Kidney capillary endothelial cell (primary cell): ENCODE measurements at places on chromosomes 7 and 10.

GRCh38 chr7:94907811-94908322 lies 473 bp downstream of the PPP1R9A start:
- DNase-seq, result no peak

GRCh38 chr7:33432821-33433220 lies 303.5 kb downstream of the BBS9 start:
- DNase-seq, result peak; percentile 30

DNA sequence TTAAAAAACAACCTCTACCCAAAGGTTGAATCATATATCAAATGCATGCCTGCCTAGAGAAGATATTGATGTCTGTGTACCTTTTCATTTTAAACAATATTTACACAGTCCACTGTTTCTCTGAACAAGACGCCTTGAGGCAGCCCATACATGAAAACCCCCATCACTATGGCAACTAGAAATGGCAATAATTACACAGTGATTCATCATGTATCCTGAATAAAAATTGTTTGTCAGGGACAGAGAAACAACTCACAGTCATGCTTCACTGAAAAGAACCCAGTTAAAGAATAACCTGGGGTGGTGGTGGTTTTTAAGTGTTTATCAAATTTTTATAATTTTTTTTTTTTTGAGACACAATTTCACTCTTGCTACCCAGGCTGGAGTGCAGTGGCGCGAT lies 19.7 kb downstream of the DNAJC12 start:
- peak; percentile 32 for DNase-seq

GRCh38 chr7:19762631-19763030 lies 10.8 kb downstream of the TMEM196 start:
- DNase-seq, result no peak

DNA sequence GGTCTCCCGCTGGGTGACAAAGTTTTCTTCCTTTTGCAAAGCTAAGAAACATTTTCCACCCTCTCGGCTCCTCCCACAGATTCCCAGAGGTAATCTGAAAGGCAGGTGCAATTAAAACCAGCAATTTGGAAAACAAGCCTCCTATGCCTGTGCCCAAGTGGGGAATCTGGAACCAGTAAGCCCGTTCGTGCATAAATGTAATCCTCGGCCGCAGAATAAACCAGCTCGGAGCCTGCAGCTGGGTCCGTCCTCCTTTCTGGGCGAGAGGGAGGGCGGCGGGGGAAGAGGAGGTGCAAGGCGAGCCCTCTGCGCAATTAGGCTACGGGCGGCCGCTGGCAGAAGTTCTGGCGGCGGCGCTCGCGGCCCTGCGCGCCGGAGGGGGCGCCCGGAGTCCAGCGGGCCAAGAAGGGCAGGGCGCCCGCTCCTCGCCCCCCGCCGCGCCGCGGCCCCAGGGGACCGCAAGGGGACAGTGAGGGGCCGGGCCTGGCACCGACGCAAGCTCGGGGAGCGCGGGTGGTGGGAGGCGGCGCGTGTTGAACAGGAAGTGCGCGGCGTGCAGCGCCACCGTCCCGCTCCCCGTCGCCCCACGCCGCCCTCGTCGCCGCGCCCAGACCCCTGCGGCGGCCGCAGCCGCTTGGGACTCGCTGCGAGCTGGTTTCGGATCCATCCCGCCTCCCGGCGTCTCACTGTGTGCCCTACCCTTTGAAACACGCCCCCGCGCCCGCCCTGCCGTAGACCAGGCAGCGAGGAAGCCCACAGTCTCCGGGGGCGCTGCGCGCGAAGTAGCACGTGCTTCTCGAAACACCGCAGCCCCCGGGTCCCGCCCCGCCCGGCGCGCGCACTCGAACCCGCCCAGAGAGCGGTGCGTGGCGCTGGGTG lies at the start of gene PRKAG2:
TSS of gene PRKAG2 (minus strand) at position 217 of the 879 bp plus-strand sequence. CDS start 495 bp downstream, outside the sequence.
- no peak for DNase-seq

GRCh38 chr7:86963599-86964230 lies 95.7 kb downstream of the ELAPOR2 start:
- DNase-seq, result no peak

DNA sequence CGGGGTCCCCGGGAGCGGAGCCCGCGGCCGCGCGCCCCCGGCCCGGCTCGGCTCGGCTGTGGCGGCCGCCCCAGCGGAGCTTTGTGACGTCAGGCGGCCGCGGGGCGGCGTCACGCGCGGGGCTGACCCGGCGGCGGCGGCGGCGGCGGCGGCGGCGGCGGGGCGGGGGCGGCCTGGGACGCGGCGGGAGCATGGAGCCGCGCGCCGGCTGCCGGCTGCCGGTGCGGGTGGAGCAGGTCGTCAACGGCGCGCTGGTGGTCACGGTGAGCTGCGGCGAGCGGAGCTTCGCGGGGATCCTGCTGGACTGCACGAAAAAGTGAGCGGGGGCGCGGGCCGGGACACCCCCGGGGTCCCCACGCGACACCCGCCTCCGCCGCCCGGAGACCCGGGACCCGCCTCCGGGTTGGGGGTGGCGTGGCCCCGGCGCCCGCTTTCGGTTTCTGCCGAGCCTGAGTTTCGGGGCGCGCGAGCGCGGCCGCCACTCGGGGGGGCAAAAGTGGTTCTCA lies at the start of gene PWWP2B:
TSS of gene PWWP2B (plus strand) at position 165 of the 506 bp plus-strand sequence. CDS start at position 192, 27 bp downstream.
- DNase-seq, result no peak

DNA sequence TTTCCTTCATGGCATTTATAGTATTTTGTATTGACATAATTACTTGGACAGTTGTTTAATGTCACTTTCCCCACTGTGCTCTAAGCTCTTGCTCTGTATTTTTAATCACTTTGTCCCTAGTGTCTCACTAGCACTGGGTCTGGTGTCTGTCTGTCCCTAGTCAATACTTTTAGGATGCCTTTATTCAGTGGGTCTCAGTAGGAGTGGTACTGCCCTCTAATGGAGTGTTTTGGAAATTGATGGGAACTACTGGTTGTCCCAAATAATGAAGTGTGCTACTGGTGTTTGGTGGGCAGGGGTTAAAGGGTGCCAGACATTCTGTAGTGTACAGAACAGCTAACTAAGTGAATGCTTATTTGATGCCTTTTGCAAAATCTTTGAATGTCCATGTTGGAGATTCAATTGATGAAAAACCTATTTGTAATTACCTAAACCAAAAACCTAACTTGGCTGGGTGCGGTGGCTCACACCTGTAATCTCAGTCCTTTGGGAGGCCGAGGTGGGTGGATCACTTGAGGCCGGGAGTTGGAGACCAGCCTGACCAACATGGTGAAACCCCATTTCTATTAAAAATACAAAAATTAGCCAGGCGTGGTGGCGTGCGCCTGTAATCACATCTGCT lies 33.3 kb downstream of the CDK14 start:
- DNase-seq, result peak; percentile 58

DNA sequence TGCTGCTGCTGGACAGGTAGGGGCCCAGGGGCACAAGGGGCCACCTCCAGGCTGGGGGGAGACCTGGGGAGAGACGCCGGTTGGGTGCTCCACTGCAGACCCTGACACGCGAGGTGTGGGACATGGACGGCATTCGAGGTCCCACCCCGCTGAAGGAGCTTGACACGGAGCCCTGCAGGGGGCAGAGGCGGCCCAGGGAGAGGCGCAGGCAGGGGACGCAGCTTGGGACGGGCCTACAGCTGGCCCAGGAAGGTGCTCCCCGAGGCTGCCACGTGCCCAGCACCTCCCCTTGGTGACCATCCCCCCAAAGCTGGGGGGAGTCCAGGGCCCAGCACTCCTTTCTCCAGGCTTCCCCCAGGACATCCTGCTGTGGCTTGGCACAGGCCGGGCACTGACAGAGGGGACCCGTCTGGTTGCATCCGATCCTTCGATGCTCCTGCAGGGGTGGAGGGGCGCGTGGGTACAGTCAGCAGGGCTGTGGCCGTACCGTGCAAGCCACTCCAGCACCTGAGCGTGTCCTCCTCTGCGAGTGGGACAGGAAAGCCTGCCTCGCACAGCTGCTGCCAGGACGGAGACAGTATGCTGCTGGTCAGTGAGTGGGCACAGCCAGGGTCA lies 174.4 kb downstream of the ELFN1 start:
- DNase-seq, result no peak

- no peak for DNase-seq
Observed at GRCh38 chr10:94042001-94042833, 48.5 kb downstream of the PLCE1 start.

DNA sequence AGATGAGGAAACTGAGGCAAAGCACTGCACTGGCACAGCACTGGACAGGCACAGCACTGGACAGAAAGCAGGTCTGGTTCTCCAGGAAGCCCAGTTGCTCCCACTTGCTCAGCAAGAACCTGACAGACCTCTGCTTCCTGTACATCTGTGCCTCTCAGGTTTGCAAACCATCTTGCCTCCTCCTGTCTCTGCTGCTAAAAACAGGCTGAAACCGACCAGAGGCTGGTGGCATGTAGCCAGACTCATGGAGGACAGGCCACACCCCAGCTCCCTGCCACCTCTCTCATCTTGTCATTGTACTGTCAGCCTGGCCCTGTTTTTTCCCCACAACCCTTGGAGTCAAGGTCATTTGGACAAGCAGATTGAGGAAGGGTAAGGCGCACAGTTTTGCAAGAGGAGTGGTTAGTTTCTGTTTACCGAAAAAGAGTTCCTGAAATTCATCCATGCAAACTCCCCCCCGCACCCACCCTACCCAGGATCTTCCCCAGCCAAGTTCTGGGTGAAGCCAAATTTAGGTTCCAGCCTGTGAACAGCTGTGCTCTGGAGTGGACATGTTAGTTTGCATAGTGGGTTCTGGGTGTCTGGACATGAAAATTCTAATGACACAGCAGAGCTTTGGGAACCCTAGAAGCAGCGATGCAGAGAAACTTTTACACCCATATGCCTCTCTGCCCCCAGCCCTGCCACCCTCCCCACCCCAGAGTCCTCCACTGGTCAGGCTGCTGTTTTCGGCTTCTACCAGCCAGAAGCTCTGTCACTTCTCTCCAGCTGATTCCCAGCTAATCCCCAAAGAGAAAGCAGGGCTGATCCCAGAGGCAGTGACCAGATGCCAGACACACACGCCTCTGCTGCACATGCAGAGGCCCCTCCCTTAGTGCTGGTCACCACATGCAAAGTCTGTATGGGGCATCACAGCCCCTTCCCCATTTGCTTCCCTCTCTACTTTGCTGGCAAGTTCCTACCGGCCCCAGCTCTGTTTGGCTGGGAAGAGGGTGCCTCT lies 8.5 kb upstream of the C10orf105 start:
- DNase-seq, result no peak

DNA sequence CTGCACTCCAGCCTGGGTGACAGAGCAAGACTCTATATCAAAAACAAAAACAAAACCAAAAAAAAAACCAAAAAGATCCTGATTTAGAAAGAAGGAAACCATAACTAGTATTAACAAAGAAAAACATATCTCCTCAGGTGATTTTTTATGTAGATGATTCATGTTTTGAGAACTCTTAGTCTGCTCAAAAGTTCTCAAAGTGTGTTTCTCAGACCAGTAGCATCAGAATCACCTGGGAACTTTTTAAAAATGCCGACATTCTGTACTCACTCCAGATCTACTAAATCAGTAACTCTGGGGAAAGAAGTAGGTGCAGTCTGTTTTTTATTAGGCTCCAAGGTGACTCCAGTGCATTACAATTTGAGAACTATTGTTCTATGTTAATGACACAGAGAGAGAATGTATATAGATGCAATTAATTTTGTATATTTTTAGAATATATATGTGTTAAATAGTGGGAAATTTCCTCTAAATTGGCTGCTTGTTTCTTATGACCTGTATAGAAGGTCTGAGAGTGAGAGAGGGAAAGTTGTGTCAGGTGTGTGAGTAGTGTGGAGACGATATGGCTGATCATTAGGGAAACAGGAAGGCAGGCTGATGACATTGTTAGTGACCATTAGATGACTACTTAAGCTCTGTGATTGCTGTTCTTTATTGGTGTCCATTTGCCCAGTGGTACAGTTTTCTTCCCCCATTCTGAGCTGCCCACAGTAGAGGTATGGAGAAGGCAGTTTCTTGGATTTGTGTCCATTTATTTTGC lies 1075.0 kb downstream of the NRG3 start:
- no peak for DNase-seq

GRCh38 chr10:31701546-31701945 lies 227.1 kb downstream of the ARHGAP12 start:
- no peak for DNase-seq

DNA sequence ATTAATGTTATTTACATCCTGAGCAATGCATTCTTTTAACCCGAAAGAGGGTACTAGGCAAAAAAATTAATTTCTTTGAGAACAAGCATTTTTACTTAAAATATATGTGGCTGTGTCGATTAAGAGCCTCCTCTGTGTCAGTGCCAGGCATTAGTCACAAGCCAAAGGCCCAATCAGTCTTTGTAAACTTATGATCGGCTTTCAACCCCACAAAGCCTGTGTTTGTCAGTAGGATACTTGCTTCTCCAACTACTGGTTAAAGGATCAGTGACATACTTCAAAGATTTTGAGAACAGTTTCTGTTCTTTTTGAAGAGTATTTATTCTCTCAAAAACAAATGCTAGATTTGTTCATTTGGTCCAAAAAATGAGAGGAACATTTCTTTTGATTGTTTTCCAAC lies 159.3 kb downstream of the NRCAM start:
- no peak for DNase-seq

- no peak for DNase-seq
Observed at GRCh38 chr7:103343332-103343731, 1.2 kb downstream of the DNAJC2 start.

DNA sequence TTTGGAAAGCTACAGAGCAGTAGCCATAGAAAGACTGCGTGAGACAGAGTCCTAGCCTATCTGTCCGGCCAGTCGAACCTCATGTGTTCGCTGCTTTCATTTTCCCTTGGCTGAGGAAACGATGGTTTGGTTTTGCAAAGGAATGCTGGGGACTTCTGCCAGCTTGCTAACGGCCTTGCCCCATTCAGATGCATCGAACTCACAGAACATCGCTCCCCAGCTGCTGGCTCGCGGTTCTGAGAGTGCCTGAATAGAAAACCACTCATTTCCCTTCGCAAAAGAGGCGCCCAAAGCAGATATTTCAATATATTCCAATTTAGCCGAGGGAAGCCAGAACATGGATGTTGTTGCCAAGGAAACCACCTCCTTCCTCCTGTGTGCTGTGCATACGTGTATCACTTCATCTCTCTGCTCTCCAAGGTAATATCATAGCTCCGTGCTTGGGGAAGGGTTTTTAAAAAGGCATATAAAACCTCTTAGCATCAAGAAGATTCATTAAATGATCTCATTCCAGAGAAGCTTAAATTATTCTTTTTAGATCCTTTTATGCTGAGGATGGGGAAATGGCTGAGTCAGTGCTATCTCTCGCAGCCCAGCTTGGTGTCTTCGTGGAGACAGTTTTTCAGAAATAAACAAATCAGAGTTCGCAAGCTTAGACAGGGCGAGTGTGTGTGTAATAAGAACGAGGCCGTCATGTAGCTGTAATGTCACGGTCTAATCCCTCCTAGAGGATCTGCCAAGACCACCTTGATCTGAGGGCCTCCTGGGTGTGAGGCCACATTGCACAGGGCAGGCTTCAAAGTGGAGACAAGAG lies 215.2 kb downstream of the RPS24 start:
- no peak for DNase-seq

- no peak for DNase-seq
Observed at GRCh38 chr10:84244651-84245270, at the start of gene RGR. TSS of gene RGR (plus strand) at chr10:84245053. CDS start at chr10:84245091, 38 bp downstream.

GRCh38 chr10:10796774-10797415 lies 220.8 kb upstream of the CELF2 start:
- peak; percentile 30 for DNase-seq
